Pulmonary artery endothelial cell (primary cell): ENCODE measurements at places on chromosomes 11 and 22.

GRCh38 chr11:10605941-10606381, 37.5 kb upstream of the LYVE1 start:
- peak; percentile 27 for DNase-seq

DNA sequence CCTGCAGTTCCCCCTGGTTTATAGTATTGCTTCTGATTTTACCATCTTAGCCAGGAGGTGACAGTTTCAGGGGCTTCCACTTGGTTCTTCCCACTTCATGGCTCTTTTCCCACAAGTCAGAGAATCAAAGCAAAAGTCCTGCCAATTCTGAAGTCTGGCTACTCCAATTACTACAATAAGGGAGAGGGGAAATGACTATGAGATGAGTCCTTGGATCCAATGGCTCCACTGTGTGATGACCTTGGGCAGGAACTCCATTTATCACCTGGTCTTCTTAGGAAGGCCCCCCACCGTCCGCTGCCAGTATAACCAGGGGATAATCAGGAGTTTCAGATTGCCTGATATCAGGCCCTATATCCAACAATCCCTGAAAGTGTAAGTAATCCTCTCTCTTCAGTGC, 31.6 kb upstream of the CCND1 start:
- DNase-seq = no peak

- DNase-seq = no peak
Measured at GRCh38 chr11:8532475-8532874, 61.6 kb downstream of the STK33 start.

DNA sequence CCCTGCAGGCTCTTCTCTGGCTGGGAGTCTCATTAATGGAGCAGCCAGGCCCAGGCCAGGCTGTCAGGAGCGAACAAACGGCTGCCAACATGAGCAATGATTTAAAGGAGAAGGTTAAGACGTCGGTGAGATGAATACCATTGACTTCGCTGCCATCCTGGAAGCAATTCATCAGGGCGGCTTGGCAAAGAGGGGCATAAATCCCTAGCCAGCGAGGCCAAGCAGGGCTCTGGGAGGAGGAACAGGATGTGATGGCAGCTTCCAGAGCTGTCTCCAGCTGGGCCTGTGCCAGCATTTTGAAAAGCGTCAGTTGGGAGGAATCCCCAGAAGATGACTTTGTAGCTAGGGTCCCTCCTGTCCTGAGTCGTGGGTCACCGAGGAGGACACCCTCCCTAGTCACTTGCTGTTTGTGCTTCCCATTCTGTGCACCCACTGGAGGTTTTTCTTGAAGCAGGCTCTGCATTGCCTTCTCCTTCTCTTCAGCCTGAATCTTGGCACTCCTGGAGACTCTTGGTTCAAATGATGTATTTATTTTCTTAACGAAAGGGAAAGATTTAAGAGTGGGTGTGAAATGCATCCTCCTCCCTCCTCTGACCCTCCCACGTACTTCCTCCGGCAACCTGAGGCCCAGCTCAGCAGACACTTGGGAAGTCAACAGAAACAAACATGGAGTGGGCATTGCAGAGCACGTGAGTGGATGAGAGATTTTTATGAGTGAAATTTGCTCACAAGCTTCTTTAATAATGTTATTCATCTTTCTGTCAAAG, 476.3 kb upstream of the CADM1 start:
- DNase-seq = no peak

DNA sequence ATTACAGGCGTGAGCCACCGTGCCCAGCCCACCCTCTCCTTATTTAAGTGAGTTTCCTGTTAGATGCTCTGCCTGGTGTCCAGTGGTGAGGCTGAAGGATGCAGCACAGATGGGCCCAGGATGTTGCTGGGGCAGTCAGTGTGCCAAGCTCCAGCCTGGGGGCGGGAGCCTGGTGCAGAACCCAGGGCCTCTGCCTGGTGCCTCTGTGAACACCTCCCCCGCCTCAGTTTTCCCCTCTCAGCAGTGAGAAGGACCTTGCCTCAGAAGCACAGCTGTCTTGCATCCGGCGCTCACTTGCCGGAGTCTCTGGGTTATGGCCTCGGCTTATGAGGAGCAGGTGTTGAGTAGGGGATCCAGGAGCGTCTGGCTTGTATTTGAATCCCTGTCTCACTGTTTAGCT, 116.2 kb downstream of the KIAA1671 start:
- no peak for DNase-seq

DNA sequence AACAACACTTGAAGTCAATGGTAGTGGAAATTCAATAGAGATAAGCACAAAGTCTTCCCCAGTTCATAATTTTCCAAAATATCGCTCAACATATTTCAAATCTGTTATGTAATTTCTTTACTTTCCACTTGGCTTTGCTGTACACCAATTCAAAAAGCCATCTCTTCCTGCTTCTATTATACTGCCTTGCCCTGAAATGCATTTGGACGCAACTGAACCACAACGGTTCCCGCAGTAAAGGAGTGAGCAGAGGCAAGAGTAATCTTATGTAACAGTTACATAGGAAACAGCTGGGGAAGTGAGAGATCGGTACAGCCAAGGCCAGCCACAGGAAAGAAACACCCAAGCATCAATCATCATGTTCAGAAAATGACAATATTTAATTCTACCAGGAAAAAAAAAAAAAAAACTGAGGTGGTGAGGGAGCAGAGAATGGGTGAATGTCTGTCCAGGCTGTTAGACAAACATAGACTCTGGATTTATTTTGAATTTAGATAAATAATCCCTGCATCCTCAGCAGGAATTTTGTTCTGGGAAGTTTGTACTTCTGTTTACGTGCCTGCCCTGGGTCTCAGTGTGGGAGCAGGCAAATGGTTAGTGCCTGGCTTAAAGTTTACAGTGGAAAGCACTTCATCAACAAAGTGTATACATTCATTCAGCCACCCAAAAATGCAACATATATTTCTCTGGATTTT, 392.2 kb downstream of the ETS1 start:
- peak; percentile 91 for DNase-seq

GRCh38 chr22:42919199-42919598, 62.1 kb upstream of the ARFGAP3 start:
- DNase-seq = no peak

GRCh38 chr11:70742553-70743291, 344.4 kb downstream of the CTTN start:
- DNase-seq = no peak

DNA sequence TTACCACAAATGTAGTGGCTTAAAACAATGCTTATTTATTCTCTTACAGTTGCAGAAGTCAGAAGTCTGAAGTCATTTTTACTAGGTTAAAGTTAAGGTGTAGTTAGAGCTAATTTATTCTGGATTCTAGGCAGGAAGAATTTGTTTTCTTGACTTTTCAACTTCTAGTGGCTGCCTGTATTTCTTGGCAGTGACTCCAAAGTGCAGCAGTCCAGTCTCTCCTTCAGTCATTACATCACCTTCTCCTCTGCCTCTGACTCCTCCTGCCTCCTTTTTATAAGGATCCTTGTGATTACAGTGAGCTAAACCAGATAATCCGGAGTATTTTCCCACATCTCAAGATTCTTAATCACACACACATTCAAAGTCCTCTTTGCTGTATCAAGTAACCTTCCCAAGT, 581.4 kb downstream of the KCNA4 start:
- no peak for DNase-seq

DNA sequence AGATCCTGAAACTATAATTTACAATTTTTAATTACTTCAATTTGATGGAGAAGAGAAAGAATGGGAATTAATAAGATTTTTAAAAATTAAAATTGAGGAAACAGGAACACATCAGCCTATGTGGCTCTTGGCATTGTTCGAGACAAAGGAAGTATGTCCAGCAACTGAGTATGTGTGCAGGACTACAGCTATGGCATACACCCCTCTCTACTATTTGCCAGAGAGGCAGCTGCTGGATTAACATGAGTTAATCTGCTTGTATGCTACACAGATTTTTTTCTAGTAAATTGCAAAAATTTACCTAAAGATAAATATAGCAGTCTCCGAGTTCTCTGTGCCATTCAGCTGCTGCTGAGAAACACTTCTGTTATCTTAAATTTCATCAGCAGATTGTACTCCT, 70.6 kb downstream of the PHF21A start:
- DNase-seq = no peak
